ENCODE measurements at places on chromosomes 13 and 19.

DNA sequence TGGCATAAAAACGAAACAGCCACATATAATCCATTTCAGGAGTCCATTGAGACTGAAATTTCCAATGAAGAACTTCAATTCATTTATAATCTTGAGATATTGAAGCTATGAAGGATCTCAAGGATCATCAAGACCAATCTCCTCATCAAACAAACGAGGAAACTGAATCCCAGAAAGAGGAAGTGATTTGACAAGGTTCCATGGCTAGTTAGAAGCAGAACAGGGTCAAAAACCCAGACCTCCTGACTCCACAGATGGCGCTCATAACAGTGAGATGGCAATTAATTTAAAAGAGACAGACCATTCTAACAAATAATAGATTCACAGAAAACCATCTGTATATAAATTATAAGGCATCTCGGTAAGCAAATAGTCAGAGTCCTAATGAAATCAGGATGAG, 229.7 kb downstream of the KCTD12 start:
- DNase-seq: peak; percentile 28

DNA sequence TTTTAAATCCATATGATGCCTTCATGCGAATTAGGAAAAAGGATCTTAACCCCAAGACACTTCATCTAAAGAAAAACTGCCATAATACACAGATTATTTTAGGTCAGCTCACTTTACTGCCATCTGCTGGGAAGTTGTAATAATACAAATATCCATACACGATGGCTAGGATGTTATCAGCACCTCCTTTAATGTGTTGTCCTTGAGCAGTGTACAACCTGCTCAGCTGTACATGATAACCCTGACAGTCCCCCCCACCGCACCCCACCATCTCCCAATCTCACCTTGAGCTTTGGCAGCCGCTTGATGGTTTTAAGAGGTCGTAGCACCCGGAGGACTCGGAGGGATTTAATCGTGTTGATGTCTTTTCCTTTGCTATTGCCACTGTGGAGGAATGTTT, 112.2 kb downstream of the IER2 start:
- DNase-seq: peak; percentile 65

- DNase-seq: no peak
These were observed 278.3 kb downstream of the KCTD12 start for GRCh38 chr13:76607866-76608265.

GRCh38 chr19:8451885-8452284, 7.1 kb downstream of the HNRNPM start:
- DNase-seq: no peak

DNA sequence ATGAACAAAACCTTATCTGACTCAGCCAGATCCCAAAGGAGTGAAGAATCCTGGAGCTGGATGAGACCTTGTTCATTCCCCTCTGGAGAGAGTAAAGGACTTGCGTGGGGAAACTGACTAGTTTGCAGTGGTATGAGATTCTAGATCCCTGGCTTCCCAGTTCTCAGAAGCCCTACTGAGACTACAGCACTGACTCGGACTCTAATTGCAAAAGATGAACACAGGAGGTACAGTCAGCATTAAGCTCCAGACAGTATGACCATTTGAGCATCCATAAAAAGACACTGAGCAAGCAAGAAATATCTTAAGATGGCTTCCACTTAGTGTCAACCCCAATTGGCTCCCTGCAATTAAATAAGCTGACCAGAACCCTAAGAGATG, 6.8 kb downstream of the ZC3H4 start:
- DNase-seq: no peak

DNA sequence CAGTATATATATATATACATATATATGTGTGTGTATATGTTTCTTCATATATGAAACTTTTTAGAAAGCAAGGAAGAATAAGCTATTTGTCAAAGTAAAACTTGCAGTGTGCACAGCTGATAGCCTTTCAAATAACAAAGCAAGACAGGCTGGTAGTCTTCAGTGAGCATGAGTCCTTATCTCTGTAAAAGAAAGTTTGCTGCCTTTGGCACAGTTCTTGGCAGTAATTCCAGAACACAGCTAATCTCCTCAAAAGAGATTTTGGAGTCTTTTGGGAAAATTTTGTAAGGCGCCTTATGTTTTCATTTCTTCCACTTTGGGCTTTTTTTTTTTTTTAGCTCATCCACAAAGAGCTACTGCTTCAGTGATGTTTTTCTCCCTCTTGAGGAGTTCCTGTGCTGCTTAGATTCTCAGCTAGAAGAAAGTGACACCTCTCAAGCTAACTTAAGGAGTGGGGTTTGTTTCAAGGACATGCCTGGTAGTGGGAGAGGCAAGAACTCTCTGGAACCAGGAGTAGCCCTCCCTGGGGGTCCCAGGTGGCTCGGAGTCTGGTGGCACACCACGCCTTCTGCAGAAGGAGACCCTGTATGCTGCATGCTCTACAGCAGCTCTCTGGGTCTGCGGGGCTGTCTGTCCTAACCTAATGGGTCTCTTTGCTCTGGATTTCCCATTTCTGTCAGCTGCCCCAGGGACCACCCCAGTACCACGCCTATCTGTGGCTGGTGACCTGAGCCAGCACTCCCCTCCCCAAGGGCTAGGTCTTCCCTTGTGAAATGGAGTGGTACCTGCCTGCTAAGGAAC, 58.8 kb downstream of the TNFRSF19 start:
- DNase-seq: no peak

- peak; percentile 11 for DNase-seq
These were observed 9.9 kb upstream of the ZNF227 start for GRCh38 chr19:44202470-44202869.

- no peak for DNase-seq
These were observed 9.0 kb downstream of the SIGLEC11 start for GRCh38 chr19:49951806-49952478.

GRCh38 chr13:100825557-100825956, 151.0 kb upstream of the TMTC4 start:
- no peak for DNase-seq

DNA sequence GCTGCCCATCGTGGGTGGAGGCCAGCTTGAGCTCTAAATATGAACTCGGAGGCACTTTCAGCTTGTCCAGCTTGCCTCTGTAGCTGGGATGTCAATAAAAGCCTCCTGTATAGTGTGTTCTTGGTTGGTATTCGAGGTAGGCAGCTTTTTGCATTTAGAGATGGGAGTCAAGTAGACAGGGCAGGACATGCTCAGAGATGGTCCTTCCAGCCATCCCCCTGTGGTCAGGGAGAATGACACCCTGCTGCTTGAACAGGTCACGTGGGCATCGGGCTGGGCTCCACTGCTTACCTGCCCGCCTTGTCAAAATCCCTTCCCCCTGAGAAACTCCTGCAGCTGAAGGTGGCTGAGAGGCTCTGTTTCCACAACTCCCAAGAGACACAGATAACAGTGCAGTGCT, 302.5 kb downstream of the ZNF536 start:
- no peak for DNase-seq

- DNase-seq: no peak
These were observed 6.5 kb downstream of the ZNF566 start for GRCh38 chr19:36482876-36483275.

GRCh38 chr19:28403690-28404089, 809.3 kb downstream of the UQCRFS1 start:
- DNase-seq: peak; percentile 20

DNA sequence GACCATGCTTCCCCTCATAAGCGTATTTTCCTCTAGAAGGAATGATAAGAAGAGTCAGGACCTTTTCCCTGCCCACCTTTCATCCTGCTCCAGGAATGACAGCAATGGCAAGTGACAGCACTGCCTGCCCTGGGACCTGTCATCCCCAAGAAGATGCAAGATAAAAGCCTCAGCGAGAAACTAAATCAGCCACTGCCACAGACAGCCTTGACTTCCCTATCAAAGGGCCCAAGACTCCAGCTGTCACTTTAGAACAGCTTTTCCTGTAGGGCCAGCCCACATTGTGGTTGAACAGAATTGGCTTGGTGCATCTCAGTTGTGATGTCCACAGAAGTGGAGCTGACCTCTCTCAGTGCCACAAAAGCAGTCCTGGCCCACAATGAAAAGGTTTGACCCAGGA, 1.1 kb downstream of the RAB8A start:
- no peak for DNase-seq

DNA sequence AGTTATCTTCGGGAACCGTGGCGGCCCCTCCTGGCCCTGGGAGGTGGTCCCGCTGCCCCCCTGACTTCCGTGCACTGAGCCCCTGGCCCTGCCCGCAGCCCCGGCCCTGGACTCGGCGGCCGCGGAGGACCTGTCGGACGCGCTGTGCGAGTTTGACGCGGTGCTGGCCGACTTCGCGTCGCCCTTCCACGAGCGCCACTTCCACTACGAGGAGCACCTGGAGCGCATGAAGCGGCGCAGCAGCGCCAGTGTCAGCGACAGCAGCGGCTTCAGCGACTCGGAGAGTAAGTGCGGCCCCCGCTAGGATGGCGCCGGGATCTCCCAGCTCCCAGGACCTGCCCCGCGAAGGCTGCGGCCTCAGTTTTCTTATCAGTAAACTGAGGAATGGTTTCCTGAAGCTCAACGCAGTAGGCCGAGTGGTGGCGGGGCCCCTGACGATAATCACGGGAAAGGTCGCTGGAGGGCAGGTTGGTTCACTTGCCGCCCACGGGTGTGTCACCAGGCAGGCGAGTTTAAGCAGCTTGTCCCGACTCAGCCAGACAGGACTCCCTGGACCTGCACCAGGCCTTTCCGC, 924 bp downstream of the RGCC start:
- DNase-seq: peak; percentile 41

- DNase-seq: peak; percentile 59
These were observed 11.0 kb upstream of the CA11 start for GRCh38 chr19:48656840-48657474.

Data from lung microvascular endothelial cell (primary cell).